ENCODE measurements at places on chromosomes 6 and 20. TPM values are rescaled to one million over a fixed set of nuclear protein-coding genes. Genes with fewer than 3 reads are reported as not detected.

The DSP gene
- 3.8 TPM for total RNA-seq

- H3K27me3 ChIP-seq: no peaks in the 10 kb centered on the region
- no peaks in the 10 kb centered on the region for H3K36me3 ChIP-seq
- DNase-seq: no peak
- no peak overlapping the region for H3K4me3 ChIP-seq
Measured at GRCh38 chr6:118859517-118860064, 34.4 kb upstream of the ASF1A start.

The CPXM1 gene
- 20.0 TPM for total RNA-seq

The NRSN1 gene
- not detected for total RNA-seq

The TCF19 gene
- 11.1 TPM for total RNA-seq

The MOCS3 gene
- 8.2 TPM for total RNA-seq

The TREM1 gene
- total RNA-seq: 0.35 TPM

Data from uterus (tissue), 4 donors.